ENCODE measurements at places on chromosomes 7 and 10.
A peak's percentile ranks its signal among the peaks of the same experiment; 100 is the strongest.

DNA sequence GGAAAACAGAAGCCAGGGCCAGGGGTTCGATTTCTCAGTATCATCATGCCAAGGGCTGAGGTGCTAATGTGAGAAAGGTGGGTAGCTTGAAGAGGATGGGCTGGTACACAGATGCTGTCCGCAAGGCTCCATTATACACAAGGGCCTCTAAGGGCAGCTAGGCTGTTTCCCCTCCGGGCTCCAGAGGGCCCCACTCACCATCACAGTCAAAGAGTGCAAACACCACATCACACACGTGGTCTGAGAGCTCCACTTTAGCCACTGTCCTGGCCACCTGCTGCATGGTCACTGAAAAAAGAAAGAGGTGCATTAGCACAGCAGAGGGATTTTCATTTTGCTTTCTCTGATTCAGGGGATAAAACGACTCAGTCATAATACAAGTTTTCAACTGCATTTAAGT, 20.9 kb upstream of the DNAJB12 start:
- no peak for DNase-seq

GRCh38 chr7:81623251-81623855, 146.5 kb downstream of the HGF start:
- no peak for DNase-seq

GRCh38 chr7:76300166-76300731, 2.2 kb upstream of the HSPB1 start:
- DNase-seq = no peak

DNA sequence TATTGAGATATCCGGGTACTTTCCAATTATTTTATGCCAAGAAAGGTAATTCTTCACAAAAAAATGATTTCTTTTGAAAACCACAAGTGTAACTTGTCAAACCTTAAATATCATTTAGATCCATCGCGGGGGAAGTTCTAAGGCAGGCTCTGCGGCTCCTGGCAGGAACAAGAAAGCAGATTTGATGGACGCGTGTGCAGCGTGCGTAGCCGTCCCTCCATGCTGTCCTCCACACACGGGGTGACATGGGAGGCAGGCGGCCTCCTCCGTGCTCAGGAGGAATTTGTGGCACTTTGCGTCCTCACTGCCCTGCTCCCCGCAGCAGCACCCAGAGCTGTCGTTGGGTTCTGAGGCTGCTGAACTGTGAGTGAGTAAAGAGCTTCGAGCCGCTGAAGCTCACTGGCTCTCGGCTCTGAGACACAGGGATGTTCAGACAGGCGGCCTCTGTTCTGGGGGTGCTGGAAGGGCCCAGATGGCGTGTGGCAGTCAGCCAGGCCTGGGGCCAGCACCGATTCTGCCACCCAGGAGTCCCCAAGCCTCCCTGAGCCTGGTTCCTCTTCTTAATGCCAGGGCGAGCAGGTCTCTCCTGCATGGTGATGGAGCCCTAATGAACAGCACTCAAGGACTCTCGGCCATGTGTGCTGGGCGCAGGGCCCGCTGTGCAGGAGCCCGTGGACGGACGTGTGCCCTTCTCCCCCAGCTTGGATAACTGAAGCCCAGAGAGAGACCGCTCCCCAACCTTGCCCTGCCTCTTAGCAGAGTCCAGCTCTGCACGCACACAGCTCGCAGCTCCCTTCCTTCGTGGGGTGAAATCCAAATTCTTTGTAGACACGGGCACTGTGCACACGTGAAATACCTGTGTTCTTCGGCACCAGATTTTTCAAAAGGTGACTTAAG, 185.4 kb upstream of the SHH start:
- DNase-seq = no peak

DNA sequence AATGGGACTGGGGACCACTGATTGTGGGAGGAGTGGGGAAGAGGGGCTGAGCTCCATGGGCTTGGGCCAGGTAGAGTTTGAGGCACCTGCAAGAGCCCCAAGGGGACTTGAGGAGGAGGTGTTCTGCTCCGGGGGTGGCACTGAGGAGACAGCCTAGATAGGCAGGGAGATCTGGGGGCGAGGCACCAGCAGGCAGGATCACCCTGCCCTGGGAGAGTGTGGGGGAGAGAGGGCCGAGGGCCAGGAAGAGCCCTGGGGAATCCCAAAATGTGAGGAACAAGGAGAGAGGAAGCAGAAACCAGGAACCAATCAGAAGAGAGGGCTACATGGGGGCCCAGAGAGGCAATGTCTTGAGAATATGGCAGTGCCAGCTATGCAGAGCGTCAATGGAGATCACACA, 34.6 kb downstream of the LEP start:
- DNase-seq = no peak

- no peak for DNase-seq
Observed at GRCh38 chr7:5012985-5013384, 32.7 kb upstream of the RBAK start.

GRCh38 chr7:134422638-134423037, 36.3 kb downstream of the AKR1B1 start:
- DNase-seq = no peak

- no peak for DNase-seq
Observed at GRCh38 chr10:110273474-110273873, 31.2 kb downstream of the SMNDC1 start.

- DNase-seq = no peak
Observed at GRCh38 chr10:2881720-2882620, 185.4 kb upstream of the PFKP start.

DNA sequence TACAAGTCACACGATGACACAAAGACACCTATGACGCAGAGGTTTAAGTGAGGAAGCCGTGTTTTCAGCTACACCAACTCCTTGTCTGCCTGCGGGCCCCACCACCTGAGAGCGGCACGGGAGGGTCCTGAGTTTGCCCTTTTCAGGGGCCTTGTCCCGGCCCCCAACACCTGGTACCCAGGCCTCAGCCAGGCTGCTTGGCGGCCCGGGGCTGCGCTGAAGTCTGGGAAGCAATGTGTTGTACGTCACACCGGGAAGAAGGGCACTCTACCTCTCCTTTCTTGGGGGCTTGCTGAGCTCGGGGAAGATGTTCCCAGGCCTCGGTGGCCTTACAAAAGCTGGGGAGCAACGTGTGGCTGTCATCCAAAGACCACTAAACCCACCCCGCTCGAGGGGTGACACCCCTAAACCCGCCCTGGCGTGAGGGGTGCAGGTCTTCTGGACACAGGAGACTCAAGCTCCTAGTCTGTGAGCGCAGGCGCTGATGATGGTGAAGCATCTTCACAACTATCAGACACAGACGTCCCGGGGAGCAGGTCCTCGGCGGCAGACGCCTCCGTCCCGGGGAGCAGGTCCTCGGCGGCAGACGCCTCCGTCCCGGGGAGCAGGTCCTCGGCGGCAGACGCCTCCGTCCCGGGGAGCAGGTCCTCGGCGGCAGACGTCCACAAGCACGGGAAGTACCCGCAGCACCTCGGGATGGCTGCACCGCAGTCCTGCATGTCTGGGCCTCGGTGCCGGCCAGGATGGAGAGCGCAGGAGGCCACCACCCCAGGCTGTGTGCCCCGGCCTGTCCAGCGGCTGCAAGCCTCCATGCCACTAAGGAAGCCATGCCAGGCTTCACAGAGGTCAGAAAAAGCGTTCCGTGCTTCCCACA, 15.4 kb downstream of the CFAP46 start:
- DNase-seq = no peak

DNA sequence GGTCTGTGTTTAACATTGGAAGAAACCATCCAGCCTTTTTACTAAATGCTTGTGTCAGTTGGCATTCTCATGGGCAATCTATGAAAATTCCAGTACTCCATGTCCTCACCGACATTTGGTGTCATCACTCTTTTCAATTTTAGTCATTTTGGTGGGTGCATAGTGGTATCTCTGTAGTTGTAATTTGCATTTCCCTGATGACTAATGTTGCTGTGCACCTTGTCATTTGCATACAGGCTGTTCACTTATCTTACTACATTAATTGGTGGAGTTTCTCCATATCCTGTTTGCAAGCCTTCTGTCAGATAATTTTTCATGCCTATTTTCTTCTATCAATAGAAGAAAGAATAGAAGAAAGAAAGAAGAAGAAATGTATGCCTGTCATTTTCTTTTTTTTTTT, 73.7 kb downstream of the PLPP4 start:
- no peak for DNase-seq

GRCh38 chr7:101108330-101108857, 18.5 kb upstream of the SERPINE1 start:
- DNase-seq = peak; percentile 52

DNA sequence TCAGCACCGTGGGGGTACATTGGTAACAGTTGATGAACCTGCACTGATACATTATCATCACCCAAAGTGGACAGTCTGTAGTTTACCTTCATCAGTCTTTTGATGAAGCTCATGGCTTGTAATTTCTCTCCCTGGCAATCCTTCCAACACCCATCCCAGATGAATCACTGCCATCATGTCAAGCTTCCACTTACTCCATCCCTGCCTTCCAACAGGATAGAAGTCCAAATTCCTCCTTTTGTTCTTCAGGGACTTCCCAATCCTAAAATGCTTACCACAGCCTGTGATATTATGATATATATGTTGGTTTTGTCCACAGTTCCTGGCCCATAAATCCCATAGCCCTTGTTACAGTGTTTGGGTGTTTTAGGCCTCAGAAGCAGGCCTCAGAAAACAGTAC, 16.1 kb downstream of the SNX10 start:
- no peak for DNase-seq

DNA sequence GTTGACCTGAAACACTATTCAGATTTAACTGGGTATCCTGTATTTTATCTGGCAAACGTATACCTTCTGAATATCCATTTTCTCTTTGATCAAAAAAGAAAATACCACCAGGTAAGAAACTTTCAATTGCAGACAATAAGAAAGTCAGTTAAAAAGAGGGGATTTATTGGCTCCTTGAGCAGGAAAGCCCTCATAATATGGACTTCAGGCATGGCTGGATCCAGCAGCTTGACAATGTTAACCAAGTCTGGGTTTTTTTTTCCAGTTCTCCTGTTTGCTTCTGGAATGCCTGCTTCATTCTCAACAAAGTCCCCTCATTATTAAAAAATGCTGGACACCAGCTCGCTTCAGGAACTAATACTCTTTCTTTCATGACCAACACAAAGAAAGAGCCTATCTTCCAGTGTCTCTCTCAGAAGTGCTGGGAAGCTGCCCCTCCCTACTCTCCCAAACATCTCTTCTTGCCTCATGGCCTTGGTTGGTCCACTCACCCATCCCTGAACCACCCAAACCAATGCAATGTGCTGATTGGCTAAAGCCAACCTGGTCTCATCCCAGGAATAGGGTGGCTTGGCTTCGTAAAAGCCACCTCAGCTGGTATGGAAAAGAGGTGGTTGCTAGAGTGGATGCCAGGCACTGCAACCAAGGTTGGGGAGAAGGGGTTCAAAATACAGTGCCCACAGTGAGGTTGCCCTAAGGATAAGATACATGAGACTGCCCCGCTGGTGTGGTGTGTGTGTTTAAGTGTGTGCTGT, 30.6 kb upstream of the WDFY4 start:
- DNase-seq = no peak

Data from NCI-H2227 treated with DMSO at 0.1 percent for 48 hours (cell line).